ENCODE measurements at places on chromosomes 7 and 10.

- DNase-seq, result no peak
Observed at GRCh38 chr10:16195894-16196293, 240.9 kb upstream of the PTER start.

DNA sequence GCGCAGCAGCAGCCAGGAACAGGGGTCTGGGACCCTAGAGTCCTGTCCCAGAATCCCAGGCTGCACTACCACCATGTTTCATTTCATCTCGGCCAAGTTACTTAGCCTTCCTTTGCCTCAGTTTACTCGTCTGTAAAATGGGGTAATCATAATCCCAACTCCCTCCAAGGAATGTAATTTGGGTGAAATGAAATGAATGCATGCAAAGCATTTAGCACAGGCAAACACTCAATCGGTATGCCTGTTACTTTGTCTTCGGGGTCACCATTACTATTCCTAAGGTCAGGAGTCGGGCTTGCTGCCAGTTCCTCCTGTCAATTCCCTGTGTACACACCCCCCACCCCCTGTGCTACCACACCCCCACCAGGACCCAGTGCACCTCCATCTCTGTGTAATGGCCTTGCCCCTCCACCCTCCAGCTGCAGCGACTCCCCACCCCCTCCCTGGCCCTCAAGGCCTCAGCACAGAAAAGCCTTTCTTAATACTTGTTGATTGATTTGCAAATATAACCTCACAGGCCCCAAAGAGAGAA is 1.7 kb downstream of the TNS3 start:
- no peak for DNase-seq

DNA sequence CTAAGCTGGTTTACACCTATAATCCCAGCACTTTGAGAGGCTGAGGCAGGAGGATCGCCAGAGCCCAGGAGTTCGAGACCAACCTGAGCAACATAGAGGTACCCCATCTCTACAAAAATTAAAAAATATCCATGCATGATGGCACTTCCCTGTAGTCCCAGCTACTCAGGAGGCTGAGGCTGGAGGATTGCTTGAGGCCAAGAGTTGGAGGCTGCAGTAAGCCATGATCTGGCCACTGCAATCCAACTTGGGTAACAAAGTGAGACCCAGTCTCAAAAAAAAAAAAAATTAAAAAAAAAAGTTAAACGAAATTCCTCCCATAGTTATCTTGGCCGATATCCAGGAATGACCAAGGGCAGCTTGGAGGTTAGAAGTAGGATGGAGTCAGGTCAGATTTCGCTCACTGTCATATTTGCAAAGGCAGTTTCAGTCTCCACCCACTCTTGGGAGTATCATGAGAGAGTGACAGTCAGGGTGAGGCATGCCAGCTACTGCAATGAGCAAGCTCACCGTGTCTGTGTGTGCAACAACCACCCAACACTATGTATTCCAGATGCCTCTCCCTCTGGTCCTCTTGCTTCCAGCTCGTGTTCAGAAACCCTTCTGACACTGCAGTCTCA is 6.0 kb upstream of the ZDHHC4 start:
- no peak for DNase-seq

- no peak for DNase-seq
Observed at GRCh38 chr7:2668401-2668800, 19.6 kb upstream of the AMZ1 start.

DNA sequence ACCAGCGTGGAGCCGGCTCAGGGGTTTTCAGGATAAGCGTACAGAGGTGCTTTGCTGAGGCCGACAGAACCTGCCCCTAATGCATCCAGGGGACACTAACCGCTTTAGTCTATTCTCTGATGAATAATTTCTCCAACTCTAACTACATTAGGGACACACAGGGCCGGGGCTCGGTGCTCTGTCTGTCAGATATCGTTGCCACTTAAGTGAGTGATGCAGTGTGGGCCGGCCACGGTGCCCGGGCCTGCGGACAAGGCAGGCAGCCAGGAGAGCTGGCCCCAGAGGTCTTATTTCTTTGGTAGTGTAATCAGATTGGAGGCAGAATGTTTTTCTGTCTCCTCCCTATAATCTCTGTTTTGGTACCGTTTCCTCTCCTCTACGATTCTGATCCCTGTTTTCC is 62.7 kb downstream of the ADRA2A start:
- no peak for DNase-seq

GRCh38 chr10:121724282-121724681 is 126.0 kb upstream of the FGFR2 start:
- no peak for DNase-seq

All from renal pelvis (tissue), 12 donors.